Tibial artery (tissue), 4 donors: ENCODE measurements at places on chromosomes 3 and 15.

DNA sequence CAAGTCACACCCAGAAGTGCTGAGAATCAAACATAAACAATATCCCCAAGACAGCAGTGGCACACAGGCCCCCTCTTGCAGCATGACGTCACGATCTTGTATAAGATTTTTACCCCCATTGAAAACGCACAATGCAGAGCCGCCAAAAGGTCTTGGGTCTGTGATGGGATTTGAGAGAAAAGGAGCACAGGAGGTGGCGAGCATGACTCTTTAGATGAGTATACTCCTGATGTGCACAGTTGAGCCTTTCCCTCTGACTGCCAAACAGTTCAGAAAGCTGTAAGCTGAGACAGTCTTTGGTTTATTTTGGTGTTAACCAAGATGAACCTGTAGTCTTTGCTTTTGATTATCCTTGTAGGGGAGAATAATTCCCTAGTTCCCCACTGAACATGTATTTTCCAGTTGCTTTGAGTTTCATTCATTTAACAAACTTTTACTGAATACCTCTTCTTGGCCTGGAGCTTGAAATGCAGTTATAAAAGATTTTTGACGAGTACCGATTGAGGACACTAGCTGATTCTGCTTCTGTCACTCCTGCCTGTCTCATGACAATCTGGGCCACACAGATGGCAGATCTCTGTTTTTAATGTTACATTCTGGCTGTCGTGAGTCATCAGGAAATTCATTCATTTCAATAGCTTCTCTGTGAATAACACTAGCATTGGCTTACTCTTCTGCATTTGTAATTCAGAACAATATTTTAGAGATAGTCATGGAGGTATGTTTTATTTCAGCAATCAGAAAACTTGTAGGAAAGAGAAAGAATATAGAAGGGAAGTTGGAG is 28.9 kb downstream of the CFAP91 start:
- DNase-seq, result no peak

- peak; percentile 50 for DNase-seq
These were observed 63.4 kb downstream of the LRIG1 start for GRCh38 chr3:66437341-66437929.

DNA sequence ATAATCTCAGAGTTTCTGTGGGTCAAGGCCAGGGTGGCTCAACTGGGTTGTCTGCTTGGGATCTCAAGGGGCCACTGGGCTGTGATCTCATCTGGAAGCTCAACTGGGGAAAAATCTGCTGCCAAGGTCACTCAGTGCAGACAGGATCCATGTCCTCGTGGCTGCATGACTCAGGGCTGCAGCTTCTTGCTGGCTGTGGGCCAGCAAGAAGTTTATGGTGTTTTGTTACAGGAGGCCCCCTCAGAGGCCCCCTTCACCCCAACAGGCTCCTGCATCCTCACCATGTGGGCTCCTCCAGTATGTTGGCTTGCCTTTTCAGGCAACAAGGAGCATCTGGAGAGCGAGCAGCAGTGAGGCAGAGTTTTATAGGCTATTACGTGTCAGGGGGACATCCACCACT is 14.6 kb downstream of the OCA2 start:
- no peak for DNase-seq

GRCh38 chr3:27345493-27345892 is 23.7 kb downstream of the NEK10 start:
- DNase-seq, result no peak

GRCh38 chr3:184168363-184169120 is 6.1 kb upstream of the AP2M1 start:
- DNase-seq, result no peak

DNA sequence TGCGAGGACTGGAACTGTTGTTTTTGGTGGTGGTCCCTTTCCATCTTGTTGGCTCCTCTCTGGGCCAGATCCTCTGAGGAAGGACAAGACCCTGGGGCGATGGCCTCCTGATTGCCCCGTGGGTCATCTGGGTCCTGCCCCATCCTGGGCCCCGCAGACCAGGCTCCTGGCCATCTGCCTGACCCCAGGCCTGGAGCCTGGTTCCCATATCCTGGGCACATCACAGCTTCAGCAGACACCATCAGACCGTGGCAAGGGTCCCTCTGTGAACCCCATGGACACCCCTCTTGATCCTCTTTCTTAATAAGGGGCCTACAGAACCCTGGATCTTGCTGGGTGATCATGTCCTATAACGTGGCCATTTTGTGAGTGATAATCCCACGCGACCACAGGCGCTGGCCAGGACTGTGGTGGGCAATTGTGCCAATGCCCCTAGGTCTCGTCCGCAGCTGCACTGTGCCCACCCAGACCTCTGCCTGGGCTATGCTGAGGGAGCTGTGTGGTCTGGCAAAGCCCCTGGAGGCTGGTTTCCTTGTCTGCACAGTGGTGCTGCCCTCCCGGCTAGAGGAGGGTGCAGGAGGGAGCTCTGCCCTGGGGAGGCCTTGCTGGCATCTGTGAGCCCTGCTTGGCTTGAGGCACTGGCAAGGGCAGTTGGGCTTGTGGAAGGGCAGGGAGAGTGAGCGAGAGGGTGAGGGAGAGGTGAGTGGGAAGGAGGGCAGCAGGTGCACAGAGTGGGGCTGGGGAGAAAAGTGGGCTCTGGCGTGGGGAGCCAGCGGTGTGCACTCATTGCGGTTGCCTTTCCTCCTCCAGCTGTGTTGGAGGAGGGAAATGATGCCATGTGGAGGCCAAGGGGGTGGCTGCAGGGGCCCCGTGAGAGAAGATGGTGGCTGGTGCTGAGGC is 53.1 kb upstream of the PRR23E start:
- no peak for DNase-seq

DNA sequence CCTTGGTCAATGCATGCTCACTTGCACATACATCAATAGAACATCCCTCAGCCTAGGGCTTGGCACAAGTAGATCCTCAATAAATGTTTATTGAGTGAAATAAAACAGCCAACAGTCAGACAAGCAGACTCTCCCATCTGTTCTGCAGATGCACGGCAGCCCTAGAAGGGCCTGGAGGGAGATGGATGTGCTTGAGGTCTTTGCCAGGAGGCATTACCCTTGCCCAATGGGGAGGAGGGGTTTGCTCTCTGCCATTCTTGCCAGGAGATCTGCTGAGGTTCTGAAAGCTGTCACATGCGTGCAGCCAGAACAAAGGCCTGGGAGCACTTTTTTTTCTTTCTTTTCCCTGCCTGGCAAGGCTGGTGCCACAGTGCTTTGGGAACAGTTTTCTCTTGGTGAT is 349.3 kb upstream of the THRB start:
- no peak for DNase-seq

GRCh38 chr15:91099616-91099994 is 452 bp upstream of the SV2B start:
- DNase-seq, result no peak

GRCh38 chr3:141412936-141413354 is 44.6 kb downstream of the ZBTB38 start:
- peak; percentile 96 for DNase-seq

GRCh38 chr3:147514366-147515160 is 105.4 kb downstream of the ZIC1 start:
- DNase-seq, result no peak

- no peak for DNase-seq
These were observed 138.1 kb upstream of the RAP2B start for GRCh38 chr3:153023896-153024295.

- no peak for DNase-seq
These were observed 319.3 kb upstream of the NECTIN3 start for GRCh38 chr3:110752307-110752706.

DNA sequence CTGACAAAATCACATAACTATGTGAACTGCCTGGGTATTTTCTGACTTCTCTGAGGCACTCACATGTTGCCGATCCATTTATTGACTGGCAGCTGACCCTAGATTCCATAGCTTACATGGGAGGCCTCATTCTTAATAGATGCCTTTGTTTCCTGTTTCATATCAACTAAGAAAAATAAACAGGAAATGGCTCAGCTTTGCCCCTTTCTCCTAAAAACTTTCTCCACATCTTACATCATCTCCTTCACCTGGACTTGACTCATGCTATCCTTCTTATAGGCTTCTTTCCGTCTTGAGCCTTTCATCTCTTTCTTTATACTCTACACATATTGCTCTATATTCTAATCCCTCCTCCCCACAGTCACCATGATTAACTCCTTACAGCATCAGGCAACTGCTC is 38.0 kb downstream of the TXNRD3 start:
- no peak for DNase-seq

- DNase-seq, result no peak
These were observed 67.8 kb upstream of the ZBED2 start for GRCh38 chr3:111662907-111663306.

DNA sequence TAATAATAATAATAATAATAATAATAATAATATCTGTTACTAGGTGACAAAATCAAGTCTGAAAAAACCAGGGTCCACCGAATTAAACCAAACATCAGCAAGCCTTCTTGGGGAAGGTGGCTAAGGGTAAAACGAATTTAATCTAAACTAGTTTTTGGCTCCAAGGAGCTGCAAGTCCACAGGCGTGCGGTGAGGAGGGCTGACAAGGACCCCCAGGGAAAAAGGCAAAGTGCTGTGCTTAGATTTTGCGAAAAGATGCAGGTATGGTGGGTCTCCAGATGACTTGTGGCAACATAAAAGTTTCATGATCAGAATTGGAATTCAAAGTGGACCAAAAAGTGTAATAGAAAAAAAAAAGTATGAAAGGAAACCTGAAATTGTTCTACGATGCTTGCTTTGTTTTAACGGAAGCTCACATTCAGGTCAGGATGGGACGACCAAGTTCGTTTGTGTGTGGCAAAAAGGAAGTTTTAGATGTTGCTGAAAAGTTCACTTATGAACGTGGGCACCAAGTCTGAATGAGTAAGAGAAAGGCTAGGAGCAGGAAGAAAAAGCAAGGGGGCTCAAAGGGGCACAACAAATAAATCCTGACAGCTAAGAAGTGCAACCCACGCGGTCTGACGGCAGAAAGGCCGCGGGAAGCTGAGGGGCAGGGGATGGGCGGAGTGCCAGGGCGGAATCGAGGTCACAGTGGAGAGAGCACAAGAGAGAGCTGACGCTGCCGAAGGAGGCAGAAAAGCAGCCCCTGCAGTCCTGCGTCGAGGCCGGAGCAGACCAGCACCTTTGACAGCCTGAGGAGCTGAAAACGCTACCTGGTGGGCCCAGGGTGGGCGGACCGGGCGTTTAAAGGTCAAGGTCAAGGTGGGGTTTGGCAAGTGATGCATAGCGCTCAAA is 1.1 kb downstream of the WDR82 start:
- DNase-seq, result peak; percentile 87

- DNase-seq, result peak; percentile 31
These were observed 213.8 kb downstream of the THSD4 start for GRCh38 chr15:71329041-71329440.

DNA sequence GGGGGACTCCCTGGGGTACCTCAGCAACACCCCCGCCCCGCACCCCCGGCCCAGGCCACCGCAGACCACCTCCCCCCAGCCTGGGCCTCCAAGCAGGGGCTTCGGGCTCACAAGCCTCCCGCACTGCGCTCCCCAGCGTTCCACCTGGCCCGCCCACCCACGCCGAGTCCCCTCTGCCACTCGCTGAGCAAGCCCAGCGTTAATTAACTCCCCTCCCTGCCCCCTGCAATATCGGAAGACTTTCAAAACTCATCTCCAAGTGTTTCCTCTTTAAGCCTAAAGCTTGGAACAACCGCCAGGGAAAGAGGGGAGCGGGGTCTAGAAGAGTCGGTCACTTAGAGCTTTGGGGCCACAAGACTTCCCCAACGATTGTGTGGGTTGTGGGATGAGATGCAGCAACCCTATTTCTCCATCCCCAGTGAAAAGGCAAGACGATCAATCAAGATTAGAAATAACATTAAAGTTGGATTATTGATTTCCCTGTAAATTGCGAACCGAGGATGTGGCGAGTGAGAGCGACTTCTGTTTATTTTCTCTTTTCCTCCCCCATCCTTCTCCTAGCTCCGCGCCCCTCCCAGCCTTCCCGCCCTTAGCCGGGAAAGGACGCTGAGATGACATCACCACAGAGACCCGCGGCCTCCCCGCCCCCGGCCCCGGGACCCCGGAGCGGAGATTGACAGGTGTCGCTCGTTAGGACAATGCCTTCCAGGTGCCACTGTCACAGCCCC is 30.2 kb downstream of the NR2F2 start:
- DNase-seq, result no peak

DNA sequence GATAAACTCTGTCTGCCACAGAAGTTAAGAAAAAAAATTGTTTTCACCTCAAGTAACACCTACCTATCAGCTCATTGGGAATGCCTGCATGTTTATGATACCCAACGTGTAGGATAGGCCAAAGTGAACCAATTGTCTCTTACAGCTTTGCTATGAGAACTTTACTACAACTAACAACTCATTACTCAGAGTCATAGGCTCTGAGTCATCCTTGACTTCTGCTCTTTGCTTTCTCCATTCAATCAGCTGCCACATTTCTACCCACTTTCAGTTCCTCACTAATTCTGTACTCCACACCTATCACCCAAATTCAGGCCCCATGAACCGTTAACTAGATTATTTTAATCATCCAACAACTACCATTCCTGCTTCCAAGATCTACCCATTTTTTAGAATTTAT is 843.9 kb downstream of the TUSC7 start:
- DNase-seq, result no peak

DNA sequence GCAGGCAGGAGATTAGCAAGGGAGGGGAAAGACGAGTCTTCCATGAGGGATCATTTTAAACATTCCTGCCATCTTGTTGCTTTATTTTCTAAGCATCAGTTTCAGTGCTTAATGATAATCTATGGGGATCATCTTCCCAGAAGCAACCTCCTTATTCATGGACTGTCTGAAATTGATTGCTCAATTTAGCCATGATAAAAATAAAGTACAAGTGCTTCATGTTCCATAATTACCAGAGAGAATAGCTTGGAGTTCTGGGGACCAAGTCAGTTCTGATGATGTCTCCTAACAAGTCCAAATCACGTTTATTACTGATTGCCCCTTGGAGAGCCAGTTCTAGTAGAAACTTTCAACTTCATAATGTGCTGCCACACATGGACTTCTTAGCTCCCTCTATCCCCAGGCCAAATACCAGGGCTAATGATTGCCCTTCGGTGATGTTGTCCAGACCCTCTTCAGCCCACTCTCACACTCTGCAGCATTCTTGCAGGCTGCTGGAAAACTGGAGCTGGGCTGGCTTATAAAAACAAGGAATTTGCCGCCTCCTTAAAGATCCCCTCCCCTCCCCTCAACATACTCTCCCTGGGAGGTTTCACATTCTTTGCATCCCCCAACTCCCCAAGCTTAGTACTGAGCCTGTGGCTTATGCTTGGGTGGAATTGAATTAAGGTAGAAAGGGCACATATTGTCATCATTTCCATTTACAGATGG is 222.1 kb upstream of the ADAMTS9 start:
- no peak for DNase-seq

- no peak for DNase-seq
These were observed 10.8 kb downstream of the BCL2L10 start for GRCh38 chr15:52101542-52102323.
